ENCODE measurements at places on chromosomes 6 and 20.

DNA sequence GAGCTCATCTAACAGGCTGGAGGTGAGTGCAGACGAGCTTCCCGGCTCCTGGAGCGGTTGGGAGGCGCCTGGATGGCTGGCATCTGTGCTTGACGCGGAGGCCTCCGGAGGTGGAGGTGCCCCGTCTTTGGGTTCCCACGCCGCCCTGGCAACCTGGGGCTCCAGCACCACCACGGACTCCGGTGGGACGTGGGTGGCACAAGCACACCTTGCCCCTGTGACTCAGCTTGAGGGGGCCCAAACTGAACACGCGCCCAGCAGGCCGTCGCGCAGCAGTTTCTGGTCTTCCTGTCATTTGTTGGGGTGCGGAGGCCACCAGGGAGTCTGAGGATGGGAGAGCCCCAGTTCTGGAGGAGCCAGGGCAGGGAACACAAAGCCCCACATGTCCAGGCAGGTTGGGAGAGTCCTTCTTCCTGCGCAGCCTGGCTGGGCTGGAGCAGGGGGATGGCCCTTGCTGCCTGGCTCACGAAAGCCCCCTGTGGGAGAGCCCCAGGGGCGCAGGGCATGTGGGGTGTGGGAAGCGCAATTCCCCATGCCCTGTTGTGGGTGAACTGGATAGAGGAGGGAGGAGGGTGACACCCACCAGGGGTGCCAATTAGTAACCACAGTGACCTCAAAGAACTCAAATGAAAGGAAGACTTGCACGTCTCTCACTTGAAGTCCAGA is 1378.6 kb upstream of the DEFB115 start:
- no peak for DNase-seq

- no peak for DNase-seq
Measured at GRCh38 chr6:33241968-33242367, 29.7 kb downstream of the VPS52 start.

DNA sequence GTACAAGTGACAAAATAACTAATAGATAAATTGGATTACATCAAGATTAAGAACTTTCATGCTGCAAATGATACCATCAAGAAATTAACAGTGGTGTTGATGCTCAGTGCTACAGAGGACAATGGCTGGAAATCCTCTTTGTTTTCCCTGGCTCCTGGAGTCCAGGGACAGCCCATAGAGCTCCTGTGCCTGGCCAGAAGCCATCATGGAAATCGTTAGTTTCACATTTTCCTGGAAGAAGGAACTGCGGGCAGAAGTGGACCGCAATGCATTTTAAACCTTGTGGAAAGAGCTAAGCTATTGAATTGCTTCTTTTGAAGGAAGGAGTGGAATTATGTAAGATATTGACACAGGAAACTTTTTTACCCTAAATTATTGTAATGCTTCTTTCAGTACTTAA is 276.0 kb downstream of the GJA1 start:
- no peak for DNase-seq

DNA sequence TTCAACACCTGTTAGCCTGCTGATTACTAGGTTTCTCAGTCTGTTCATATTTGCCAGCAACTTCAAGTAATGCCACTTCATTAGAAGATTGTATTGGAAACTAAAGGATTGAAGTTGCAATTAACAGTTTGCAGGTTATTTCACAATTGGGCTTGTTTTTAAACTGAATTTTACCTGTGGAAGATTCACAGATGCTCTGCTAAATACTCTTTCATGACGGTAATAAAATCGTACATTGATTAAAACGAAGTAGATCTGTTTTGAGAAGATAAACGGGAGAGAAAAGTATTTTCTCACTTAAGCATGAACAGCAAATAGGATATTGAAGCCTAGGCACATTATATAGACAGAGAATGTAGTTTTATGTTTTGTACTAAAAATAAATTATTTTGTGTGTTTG is 1.6 kb downstream of the RNF182 start:
- no peak for DNase-seq

GRCh38 chr6:45350186-45350710 is 22.1 kb downstream of the RUNX2 start:
- no peak for DNase-seq

DNA sequence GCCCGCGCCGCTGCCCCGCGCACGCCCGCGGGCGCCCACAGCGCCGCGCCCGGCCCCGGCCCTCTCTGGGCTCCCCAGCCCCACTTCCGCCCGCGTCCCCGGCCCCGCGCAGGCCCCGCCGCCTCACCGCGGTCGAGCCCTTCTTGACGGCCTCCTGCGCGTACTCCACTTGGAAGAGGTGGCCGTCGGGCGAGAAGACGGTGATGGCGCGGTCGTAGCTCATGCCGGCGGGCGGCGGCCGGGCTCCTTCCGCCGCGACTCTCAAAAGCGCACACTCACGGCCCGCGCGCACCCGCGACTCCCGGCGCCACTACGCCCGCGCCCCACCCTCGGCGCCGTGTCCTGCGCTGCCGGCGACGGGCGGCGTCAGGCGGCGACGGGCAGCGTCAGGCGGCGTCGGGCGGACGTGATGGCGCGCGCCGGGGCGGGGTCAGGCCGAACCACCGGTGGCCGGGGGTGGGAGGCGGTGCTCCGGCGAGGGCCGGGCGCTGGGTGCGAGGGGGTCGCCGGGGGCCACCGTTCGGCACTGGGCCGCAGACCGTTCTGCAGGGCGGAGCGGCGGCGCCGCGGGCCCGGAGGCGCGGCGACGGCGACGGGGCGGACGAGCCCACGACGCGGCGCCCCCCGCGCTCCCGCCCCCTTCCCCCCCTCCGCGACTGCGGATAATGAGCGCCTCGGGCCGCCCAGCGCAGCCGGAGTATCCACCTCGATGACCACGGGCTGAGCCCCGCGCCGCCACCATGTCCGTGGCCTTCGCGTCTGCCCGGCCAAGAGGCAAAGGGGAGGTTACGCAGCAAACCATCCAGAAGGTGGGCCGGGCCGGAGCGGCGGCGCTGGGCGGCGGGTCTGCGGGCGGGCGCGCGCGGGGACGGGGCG is at the start of the genes PSMA7 and SS18L1:
Gene PSMA7 (minus strand): TSS at position 314 of the 876 bp plus-strand sequence. CDS start 91 bp downstream, at position 223.
Gene SS18L1 (plus strand): TSS at position 689 of the 876 bp plus-strand sequence. CDS start 52 bp downstream, at position 741.
- peak; percentile 84 for DNase-seq

GRCh38 chr6:7996538-7997111 is 67.6 kb downstream of the BLOC1S5 start:
- peak; percentile 22 for DNase-seq

DNA sequence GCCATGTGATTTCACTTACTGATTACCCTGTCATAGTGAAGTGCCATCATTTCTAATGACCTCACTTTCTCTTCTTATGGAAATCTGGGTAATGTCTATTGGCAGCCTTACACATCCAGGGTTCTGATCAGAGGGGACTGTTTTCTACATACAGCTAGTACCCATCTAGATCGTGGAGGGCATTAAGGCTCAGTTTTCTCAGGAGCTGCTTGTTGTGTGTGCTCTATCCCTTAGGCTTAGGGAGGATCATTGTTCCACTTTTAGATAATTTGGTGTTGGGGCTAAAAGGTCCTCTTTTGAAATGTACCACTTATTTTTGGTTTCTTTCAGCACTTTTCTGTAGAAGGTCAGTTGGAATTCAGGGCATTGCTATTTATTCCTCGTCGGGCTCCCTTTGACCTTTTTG is 3.8 kb downstream of the HSP90AB1 start:
- DNase-seq: no peak

GRCh38 chr6:157885211-157885788 is 62.3 kb downstream of the SNX9 start:
- DNase-seq: no peak

GRCh38 chr6:133230052-133230451 is 11.1 kb upstream of the EYA4 start:
- no peak for DNase-seq

DNA sequence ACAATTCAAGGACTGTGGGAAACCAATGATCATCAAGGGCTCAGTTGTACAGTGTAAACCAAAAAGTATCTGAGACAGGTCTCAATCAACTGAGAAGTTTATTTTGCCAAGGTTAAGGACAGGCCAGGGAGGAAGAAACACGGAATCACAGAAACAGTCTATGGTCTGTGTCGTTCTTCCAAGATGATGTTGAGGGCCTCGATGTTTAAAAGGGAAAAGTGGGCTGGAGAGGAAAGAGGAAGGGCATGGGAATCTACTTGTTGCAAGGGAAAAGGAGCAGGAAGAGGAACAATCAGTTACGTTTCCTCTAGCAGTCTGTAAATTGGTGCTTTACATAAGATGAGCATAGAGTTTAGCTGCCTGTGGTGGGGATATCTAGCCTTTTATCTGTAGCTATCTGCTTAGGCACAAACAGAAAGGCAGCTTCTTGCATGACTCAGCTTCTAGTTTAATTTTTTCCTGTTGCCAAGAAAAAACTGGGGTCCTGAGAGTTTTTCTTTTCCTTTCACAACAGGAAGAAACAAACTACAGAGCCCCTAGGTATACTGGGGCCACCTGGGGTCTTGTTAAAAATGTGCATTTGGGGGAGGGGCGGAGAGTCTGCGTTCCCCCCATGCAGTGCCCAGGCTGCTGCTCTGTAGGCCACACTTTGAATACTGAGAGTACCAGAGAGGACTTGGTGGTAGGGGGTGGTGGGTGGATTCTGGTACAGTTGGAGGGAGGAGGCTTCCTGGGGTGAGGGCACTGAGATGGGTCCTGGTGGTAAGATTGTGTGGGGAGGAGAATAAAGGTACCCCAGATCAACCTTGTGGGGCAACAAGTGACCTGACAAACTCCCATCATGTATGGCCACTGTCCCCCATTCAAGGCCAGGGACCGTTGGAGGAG is 35.3 kb upstream of the EZR start:
- no peak for DNase-seq

DNA sequence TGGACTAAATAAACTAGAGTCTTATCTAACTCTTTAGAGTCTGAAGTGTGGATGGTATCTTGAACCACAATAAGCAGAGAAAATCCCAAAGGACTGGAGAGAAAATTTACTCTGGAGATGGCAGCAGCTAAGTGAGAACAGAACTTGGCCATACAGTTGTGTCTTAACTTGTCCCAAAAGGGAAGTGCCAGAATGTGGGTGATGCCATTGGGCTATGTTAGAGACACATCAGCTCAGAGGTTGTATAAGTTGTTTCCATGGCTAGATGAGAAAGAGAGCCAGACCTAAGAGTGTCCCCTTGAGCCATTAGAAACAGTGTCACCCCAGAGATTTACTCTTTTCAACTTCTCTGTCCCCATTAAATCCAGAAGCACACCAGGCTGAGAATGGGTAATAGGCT is 36.2 kb downstream of the FOXO3 start:
- no peak for DNase-seq

- no peak for DNase-seq
Measured at GRCh38 chr6:14360565-14360964, 243.0 kb downstream of the CD83 start.

GRCh38 chr6:116364321-116364720 is 6.4 kb upstream of the DSE start:
- DNase-seq: no peak

GRCh38 chr6:157669747-157670216 is 153.3 kb upstream of the SNX9 start:
- DNase-seq: no peak

- no peak for DNase-seq
Measured at GRCh38 chr6:16343593-16343992, 105.2 kb downstream of the GMPR start.

DNA sequence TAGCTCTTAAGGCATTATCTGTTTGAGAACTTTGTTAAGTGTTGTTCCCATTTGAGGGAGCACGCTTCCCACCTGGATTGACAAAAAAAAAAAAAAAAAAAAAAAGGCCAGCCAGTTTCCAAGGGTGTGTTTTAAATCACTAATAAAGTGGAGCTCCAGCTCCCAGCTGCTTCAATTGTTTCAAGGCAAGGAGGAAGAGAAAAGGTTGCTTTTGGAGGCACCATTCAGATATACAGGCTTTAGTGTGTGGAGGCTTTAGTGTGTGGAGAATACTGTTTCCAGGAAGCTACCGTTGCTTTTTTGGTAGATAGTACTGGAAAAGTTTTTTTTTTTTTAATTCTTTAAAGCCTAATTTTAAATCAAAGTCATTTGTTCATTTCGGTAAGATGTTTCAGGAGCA is 17.3 kb downstream of the BMP2 start:
- DNase-seq: no peak

- no peak for DNase-seq
Measured at GRCh38 chr6:167214206-167214605, 56.4 kb upstream of the GPR31 start.

GRCh38 chr6:129104560-129104959 is 221.6 kb downstream of the LAMA2 start:
- no peak for DNase-seq

DNA sequence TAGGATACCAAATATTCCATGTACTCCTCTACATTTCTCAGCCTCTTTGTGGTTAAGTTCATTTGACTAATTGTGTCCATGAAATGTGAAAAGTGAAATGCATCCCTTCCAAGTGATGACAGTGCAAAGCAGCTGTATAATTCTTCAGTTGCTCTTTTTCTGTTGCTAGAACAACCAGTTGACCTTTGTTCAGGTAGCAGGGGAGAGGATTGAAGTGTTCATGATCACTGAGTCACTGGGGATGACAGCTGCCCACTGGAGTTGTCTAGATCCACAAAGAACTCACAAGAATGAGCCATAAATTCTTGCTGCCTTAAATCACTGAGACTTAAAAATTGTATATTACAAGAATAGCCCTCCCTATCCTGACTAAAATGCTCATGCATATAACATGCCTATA is 254.6 kb downstream of the EPHA7 start:
- DNase-seq: no peak

DNA sequence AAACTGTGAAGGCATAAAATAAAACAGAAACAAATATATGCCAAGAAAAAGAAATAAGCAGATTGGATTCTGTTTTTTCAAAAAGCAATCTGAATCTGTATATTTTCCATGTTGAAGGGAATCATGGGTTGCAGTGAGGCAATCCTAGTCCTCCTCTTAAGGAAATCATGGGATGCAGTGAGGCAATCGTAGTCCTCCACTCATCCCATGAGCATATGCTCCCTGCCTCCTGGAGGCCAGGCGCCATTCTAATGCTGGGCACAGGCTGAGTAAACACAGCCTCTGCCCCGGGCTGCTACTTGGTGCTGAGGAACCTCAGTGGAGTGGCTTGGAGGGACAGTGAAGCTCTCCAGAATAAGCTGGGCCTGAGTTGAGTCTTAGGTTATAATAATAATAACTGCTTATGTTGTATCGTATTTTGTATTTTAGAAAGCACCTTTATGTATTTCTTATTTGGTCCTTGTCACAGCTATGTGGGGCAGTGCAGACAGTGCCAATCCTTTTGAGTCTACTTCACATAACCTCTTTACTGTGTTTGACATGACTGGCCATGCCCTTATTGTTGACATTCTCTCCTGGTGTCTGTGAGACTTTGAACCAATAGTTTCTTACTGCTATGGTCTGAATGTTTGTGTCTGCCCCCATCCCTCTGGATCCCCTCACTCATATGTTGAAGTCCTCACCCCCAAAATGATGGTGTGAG is 56.6 kb upstream of the CITED2 start:
- no peak for DNase-seq

- no peak for DNase-seq
Measured at GRCh38 chr20:61760321-61760720, 305.4 kb downstream of the TAF4 start.

GRCh38 chr6:133989525-133989924 is 36.5 kb downstream of the TBPL1 start:
- DNase-seq: no peak

DNA sequence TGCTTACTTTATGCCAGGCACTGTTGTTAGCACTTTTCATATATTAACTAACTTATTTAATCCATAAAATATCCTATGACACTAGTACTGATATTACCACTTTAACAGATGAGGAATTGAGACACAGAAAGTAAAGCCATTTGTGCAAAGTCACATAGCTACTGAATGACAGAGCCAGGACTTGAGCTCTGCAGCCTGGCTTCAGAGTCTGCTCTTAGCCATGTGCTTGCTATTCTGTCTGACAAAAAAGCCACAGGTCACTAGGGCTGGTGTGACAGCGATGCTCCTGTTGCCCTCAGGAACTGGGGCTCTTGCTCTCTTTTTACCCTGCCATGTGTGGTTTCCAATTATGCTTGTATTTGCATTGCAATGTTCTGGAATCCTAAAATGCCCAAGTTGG is 44.7 kb upstream of the RNF8 start:
- no peak for DNase-seq
